Fibroblast of villous mesenchyme (primary cell): ENCODE measurements at places on chromosomes 4 and X.

GRCh38 chrX:115189110-115189509 is at the start of gene RBMXL3:
TSS of gene RBMXL3 (plus strand) at chrX:115189410. CDS start at chrX:115189442, 32 bp downstream.
- DNase-seq: no peak

- no peak for DNase-seq
Observed at GRCh38 chr4:78014889-78015886, 41.9 kb upstream of the FRAS1 start.

- DNase-seq: no peak
Observed at GRCh38 chr4:56686537-56687231, 5.6 kb upstream of the HOPX start.

DNA sequence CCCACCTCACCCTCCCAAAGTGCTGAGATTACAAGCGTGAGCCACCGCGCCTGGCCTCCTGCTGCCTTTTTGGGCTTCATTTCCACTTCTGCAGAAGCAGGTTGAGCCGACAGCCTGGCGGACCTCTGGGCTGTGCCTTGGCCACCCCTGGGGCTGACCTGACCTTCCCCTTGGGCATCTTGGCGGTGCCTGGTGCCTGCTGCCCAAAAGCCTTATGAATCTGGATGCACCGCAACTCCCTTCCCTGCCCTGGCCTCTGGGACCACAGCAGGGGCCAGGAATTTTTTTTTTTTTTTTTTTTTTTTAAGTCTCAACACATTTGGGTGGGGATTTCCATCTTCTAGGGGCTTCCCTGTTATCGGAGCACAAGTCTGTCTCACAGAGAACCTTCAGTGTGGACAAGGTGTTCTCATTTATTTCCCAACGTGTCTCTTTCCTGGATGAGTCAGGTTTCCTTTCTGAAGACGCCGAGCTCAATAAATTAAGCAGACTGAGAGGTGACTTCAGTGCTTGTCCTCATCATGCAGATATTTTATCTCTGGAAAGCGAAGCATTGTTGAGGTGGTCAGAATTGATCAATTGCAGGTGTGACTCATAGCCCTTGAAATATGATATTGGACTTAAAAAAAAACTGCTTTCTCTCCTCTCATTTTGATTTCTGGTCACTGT is 79.7 kb downstream of the SHROOM2 start:
- DNase-seq: no peak

- DNase-seq: no peak
Observed at GRCh38 chrX:43527801-43528200, 128.3 kb upstream of the MAOA start.

GRCh38 chrX:66674506-66674905 is 35.6 kb upstream of the EDA2R start:
- DNase-seq: no peak
